ENCODE measurements at places on chromosomes 7 and 10.

- peak; percentile 3 for DNase-seq
Observed at GRCh38 chr7:128882134-128882533, 19.5 kb downstream of the ATP6V1F start.

- peak; percentile 85 for DNase-seq
Observed at GRCh38 chr10:102644646-102645387, 538 bp downstream of the TRIM8 start.

GRCh38 chr10:43939939-43940820, 291.5 kb upstream of the ZNF32 start:
- no peak for DNase-seq

- DNase-seq, result no peak
Observed at GRCh38 chr7:83362871-83363550, 200.3 kb upstream of the PCLO start.

All from left ventricle myocardium inferior (tissue), 1 donor.